ENCODE measurements at places on chromosomes 16 and 17. TPM values are rescaled to one million over a fixed set of nuclear protein-coding genes. Genes with fewer than 3 reads are reported as not detected.

DNA sequence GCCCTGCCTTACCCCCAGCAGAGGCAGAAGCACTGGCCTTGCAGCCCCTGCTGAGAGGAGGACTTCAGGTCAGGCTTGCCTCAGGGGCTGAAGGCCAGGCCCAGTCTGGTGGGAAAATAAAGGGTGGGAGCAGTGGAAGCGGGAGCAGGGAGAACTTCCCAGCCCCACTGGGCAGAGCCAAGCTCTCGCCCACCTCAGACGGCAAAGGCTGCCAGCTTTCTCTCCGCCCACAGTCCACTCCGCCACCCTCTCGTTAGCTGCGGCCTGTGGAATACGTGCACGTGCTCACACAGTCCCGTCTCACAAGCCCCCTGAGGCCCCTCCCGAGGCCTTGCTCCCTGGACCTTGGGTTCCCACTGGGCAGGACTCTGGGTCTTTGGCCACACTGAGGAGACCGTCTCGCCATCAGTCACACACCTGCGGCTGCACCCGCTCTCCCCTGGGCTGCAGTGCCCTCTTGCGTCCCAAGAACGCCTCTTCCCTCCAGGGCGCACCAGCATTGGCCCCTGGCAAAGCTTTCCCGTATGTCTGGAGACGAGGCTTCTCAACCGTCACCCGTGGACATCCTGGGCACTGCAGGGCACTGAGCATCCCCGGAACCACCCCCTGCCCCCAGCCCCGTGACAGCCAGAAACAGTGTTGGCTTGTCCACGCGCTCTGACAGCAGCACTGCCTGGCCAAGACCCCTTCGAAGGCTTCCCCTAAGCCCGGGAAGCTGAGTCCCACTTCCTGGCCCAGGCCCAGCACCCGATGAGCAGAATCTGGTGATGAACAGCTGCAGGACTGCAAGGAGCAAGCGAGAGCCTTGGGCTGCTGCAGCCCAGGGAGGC is 8.3 kb downstream of the MRPL28 start:
- DNase-seq: peak; percentile 77

DNA sequence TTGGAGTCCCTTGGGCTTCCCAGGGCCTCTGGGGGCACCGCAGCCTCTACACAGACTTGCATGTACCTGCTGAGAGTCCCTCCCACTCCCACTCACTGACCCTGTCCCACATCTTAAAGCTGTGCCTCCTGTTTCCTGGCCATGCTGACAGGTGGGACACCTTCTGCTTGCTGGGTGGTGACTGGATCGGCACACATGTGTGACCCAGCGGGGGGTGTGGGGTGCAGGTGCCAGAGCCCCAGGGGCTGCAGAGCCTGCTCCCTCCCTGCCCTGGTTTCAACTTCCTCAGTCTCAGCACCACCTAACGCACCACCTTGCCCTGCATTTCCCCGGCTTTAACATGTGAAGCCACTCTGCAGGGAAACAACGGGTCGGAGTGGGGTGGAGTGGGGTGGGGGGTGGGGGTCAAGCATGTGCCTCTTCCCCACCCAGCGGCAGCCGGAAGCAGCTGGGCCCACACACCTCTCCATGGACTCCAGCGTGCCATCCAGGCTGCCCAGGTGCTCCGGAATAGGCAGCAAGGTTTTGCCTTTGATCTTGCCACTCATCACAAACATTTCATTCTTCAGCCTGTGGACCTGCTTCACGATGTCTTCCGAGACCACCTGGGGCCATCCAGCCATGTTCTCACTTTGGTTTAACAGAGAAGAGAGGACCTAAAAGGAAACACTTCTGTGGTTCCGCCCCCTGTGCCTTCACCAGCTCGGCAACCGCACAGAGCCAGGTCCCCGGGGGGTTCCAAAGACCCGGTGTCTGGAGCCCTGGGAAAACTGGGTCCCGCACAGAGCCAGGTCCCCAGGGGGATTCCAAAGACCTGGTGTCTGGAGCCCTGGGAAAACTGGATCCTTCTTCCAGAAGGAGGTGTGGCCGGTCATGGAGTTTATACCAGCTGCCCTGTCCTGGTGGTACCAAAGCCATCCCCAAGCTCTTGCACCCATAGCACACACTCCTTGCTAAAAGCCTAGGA is 4.7 kb downstream of the DNAH17 start:
- no peak for DNase-seq

NPIPA2 gene
- 4.2 TPM for total RNA-seq

GRCh38 chr16:24955975-24956731 is 59.0 kb downstream of the ARHGAP17 start:
- no peak for DNase-seq

DNA sequence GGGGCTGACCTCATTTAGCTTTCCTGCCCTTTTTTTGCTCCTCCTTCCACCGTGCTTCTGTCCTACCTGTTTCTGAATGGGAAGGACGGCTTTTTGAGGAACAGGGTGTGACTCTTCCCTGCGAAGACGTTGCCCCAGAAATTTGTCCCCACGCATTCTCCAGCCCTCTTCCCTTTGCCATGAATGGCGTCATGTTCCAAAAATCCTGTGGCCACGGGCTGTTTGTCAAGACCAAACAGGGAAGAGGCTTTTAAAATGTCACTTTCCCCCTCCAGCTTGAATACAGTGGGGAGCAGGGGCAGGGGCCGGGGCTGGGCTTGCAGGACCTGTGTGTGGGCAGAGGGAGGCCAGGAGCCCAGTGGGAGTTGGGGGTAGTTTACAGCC is 13.9 kb downstream of the MPRIP start:
- no peak for DNase-seq

CUEDC1 gene
- 38.3 TPM for total RNA-seq

GRCh38 chr17:48558831-48559121 is 13.9 kb upstream of the HOXB2 start:
- DNase-seq: no peak

- DNase-seq: peak; percentile 90
Observed at GRCh38 chr17:68759343-68760140, 158.4 kb upstream of the FAM20A start.

RAB40B gene
- total RNA-seq: 16.7 TPM

DNA sequence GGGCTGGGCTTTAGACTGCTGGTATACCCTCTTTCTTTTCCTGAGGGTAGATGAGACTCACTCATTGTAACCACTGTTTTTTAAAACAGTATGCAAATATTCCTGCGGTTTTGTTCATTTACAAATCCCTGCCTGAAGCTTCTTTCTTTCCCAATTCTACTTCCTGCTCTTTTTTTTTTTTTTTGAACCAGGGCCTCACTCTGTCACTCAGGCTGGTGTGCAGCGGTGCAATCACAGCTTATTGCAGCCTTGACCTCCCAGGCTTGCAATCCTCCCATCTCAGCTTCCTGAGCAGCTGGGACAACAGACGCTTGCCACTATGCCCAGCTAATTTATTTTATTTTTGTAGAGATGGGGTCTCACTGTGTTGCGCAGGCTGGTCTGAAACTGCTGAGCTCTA is 8.0 kb upstream of the SULT1A1 start:
- DNase-seq: no peak

DNA sequence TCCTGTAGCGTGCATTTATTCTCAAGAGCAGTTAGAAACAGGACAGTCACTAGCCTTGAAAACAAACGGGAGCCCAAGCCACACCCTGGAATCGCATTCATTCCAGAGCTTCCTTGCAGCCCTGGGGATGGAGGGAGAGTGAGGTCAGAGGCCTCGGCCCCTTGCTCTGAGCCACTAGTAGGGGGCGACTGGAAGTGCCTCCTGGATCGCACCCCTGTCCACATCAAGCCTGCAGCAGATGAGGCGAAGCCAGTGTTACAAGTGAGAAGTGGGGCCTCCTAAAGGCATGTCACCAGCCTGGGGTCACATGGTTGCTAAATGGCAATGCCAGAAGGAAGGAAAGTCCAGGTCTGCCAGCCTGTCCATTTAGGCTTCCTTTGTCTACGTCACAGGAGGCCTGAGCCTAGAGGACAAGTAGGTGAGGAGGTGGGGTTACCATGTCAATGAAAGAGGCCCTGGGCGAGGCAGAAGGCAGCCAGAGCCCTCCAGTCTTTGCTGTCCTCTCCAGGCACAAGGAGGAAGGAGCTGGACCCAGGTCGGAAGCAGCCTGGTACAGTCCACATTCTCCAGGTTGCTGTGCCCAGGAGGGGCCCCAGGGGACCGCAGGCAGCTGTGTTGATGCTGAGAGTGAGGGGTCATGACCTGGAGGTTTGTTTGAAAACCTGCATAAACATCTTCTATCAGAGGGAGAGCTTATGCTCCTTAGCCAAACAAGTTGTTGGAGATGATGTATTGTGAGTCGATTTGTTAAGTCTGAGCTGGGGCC is 3.0 kb upstream of the RCVRN start:
- no peak for DNase-seq

Measured in left cardiac atrium (tissue), 4 donors.